Hematopoietic multipotent progenitor cell treated with erythropoietin and hydrocortisone succinate and interleukin-3 and kit ligand, for 6 days (in vitro differentiated cells): ENCODE measurements at places on chromosomes 5 and 9.

DNA sequence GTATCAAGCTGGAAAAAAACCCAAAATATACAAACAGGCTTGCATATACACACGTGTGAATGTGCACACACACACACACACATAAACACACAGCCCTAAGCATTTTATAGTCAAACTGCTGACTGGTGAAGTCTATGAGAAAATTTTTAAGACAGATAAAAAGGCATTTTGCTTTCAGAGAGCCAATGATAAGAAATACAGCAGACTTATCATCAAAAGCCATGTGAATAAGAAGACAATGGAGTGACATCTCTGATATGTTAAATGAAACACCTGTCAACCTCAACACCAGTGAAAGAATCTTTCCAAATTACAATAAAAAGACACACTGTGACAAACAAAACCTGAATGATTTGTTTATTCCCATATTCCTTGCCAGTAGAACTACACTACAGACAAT lies 233.3 kb downstream of the CDH9 start:
- no peak for DNase-seq

GRCh38 chr5:39249564-39250274 lies 30.4 kb upstream of the FYB1 start:
- no peak for DNase-seq

- peak; percentile 35 for DNase-seq
Measured at GRCh38 chr5:1111241-1111726, 579 bp downstream of the SLC12A7 start.

- DNase-seq: no peak
Measured at GRCh38 chr9:86722706-86723075, 224.6 kb downstream of the GAS1 start.

DNA sequence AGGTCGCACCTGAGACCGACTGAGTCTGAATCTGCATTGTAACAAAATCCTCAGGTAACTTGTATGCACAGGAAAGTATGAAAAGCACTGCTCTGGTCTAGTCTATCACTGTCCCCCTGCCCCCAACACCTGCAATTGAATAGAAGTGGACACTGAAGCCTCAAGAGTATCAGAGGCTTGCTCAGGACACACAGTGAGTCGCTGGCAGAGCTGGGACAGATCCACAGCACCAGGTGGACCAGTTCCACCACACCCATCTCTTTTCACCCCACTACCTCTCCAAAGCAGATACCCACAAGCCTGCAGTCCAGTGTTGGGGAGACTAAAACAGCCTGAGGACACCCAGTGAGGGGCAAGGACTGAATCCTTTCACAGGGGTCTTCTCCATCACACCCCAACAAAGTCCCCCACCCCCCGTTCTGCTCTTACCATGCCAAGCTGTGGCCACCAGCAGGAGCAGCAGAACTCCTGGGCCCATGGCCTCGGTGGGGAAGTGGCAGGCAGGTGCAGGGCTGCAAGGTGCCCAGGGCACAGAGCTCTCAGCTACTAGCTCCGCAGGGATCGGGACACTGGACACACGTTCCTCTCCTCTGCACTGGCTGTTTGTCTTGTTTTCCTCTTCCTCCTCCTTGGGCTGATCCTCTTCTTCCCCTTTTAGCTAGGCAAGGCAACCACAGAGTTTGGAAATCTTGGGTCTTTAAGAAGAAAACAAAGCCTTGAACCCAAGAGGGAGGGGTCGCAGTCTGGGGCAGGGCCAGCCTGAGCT lies at the start of gene CSF1R:
Gene CSF1R, minus strand, starts transcription at position 605 of the 766 bp plus-strand sequence. Its CDS starts 127 bp downstream, at position 478.
- DNase-seq: peak; percentile 33

DNA sequence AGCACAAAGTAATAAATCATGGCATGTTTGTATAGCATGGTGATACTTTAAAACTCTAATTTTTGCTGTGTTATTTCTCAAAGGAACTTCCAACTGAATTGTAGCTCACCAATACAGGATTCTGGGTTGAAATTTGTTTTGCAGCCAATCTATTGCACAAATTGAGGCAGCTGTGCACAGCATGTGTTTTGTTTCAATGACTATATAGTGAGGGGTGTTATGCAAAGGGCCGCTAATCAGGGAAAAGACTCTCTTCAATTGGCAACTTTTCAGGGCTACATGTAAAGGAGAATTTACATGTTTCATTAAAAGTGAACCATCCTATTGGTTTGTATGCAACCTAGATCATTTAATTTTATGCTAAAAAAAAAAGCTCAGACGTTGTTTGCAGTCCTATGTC lies 44.6 kb downstream of the PLPPR1 start:
- DNase-seq: no peak

DNA sequence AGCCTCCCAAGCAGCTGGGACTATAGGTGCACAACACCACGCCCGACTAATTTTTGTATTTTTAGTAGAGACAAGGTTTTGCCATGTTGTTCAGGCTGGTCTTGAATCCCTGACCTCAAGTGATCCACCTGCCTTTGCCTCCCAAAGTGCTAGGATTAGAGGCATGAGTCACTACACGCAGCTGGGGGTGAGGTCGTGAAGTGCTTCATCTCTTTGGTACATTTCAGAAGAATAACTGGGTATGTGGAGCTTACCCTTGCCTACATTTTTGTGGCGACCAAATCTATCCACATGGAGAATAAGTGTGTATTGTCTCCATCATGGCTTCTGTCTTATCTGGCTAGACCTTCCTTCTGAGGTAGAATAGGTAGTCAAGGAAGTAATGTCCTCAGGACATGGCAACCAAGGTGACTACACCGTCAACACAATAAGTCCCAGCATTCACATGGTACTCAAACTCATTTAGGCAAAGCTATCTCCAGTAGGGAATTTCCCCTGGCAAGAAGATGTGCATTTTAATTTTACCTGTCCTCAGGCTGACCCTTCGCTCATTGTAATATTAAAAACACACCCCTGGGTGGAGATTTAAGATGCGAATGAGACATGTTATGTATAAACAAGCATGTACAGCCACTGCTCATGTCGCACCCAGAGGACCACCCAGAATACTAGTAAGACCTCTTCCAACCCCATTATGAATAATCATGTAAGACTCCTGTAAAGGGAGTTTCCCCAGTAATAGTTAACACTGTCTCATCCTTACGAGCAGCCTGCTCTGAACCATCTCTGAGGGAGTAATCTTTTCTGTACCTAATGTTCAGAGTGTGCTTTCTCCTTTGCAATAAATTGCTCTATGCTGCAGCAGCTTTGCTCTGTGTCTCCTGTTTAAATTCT lies 1173.2 kb downstream of the TAF11L14 start:
- no peak for DNase-seq

DNA sequence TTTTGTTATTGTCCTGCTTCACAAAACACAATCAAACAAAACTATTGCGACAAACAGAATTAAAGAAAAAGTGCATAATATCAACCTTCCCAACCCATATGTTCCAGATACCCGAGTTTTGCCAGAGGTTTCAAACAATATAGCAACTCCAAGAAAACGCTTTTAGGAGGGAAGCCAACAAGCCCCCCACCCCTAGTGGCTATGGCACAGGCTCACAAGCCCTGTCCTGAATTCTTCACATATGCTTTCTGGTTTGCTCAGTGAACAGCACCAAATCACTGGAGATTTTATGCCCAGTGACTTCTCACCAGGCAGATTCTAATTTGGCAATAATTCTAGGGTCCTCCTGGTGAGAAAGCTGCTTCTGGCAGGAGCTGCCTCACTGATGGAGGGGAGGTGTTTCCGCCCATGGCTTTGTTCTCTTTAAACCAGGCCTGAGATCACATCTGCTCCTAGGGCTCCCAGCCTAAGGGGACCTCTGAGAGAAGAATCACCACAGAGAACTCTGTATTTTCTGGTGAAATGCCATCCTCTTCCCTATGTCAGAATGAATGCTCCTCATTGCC lies 1982.4 kb downstream of the EFNA5 start:
- DNase-seq: no peak

DNA sequence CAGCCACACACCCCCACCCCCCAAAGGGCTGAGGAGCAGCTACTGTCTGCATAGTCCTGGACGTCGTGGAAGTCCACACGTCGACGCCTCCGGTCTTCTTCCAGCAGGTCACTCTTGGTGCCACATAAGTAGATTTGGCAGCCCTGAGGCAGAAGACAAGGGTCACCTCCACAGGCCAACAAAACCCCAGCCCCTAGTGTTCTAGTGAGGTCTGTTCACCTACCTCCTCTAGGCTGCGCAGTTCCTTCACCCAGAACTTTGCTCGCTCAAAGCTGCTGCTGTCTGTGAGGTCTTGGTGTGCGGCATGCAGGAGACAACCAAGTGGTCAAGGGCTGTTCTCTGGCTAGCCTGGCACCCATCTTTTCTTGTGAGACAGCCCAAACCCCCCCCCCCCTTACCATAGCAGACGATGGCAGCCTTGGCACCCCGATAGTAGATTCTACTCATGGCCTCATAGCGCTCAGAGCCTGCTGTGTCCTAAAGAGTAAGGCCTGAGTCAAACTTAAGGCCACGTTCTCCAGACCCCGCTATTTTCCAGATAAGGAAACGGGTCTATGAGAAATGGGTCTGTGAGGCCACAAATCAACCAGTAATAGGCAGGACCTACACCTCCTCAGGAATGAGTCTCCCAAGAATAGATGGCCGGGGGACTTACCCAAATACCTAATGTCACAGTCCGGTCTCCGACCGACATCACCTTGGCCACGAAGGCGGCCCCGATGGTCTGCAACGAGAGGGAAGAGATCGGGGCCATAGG lies 987 bp downstream of the RAB24 start:
- peak; percentile 54 for DNase-seq

DNA sequence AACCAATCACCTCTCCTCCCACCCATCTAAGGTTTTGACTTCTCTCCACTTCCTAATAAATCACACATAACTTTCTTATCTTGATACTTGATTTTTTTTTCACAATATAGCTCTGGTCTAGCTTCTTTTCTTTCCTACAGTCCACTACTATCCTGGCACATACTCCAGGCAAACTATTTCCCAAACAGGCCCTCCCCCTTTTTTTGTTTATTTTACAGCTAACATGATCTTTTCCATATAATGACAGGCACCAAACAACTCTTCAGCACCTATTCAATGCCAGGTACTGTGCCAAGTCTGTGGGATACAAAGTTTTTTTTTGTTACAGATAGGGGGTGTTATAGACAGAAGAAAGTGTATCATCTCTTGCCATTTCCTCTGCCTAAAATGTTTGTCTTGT lies 7.9 kb downstream of the TYRP1 start:
- DNase-seq: no peak

DNA sequence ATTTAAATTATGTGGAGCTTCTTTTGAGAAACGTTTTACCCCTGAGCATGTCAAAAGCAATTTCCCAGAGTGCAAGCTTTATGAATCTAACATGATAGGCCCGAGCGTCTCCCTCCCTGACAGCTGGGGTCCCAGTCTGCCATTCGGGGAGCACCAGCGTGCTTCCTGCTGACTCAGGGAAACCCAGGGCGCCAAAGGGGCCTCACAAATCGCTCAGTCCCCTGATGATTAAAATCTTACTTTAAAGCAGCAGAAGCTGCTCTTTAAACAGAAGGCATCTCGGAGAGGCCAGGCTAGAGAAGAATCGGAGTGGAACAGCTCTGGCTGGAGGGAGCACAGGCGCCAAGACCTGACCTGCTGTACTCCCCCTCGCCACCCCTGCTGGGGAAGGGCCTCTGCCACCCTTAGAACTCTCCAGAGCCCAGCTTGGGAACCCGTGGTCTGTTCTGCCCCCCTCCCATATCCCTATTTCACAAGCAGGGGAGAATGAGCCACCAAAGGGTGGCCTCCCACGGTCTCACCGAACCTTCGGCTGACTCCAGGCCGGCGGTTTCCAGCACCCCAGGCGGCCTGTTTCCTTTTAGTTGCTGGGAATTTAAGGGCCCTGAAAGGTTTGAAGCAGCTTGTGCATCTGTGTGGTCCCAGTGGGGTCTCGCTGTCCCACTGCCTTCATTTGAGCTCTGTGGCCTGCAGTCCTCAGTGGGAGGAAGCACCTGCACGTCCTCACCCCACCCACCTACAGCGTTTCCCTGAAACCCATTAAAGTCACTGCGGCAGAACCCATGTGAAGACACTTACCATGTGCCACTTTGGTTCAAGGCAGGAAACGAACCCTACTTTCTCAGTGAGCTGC lies 147.6 kb downstream of the COL23A1 start:
- DNase-seq: no peak

DNA sequence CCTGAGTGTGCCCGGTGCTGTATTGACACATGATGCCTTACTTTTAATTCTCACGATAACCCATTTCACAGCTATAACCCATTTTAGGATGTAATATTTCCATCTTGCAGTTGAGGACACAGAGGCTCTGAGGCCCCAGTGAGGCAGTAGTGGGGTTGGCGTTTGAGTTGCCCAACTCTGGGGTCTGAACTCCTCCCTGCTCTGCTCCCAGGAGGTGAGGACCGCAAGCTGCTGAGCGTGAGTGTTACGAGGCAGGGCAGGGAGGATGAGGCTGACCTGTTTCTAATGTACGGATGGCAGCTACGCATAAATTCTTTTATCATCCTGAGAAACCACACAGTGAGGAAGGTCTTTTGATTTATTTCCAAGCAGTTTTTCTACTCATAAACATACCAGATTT lies 11.4 kb downstream of the LRRC8A start:
- no peak for DNase-seq

GRCh38 chr9:129832982-129833381 lies 2.1 kb downstream of the C9orf78 start:
- DNase-seq: no peak

GRCh38 chr5:57537811-57538210 lies 55.2 kb upstream of the ACTBL2 start:
- DNase-seq: no peak

DNA sequence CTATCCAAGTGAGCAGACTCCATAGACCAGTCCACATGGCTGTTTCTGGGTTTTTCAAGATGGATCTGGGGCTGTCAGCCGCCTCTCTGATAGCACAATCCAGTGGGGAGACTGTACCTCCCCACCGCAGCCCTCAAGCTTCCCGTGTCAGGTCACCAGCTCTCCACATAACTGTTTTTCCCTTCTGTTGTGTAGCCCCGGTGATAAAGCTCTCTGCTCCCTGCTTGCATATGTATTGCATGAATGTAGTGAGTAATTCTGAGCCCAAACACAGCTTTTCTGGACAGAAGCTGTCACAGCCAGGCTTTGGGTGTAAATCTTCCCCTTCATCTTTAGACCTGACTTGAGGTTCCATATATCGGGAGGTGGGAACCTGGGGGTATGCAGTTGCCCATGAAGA lies 23.1 kb upstream of the CFAP157 start:
- no peak for DNase-seq

- no peak for DNase-seq
Measured at GRCh38 chr5:135371622-135372232, 27.3 kb downstream of the MACROH2A1 start.

GRCh38 chr9:73199886-73200285 lies 48.2 kb downstream of the ANXA1 start:
- peak; percentile 12 for DNase-seq

- no peak for DNase-seq
Measured at GRCh38 chr9:5509573-5509972, 758 bp upstream of the PDCD1LG2 start.

GRCh38 chr5:44952376-44952775 lies 143.6 kb downstream of the MRPS30 start:
- DNase-seq: peak; percentile 58

- DNase-seq: no peak
Measured at GRCh38 chr5:94888674-94889073, 270.2 kb downstream of the SLF1 start.

GRCh38 chr9:70534061-70534460 lies 119.6 kb upstream of the KLF9 start:
- DNase-seq: no peak

- peak; percentile 59 for DNase-seq
Measured at GRCh38 chr9:35656831-35657545, 831 bp downstream of the RMRP start.
